ENCODE measurements at places on chromosomes 2 and 18. TPM values are rescaled to one million over a fixed set of nuclear protein-coding genes. Genes with fewer than 3 reads are reported as not detected.

SERTAD2 gene
- 14.6 TPM for total RNA-seq

REL gene
- total RNA-seq, result 25.1 TPM

DES gene
- 1,909 TPM for total RNA-seq

TFCP2L1 gene
- total RNA-seq, result 1.2 TPM

DSG4 gene
- 0.26 TPM for total RNA-seq

GKN1 gene
- total RNA-seq, result not detected

CNTNAP5 gene
- 1.8 TPM for total RNA-seq

CHRND gene
- 1.3 TPM for total RNA-seq

C2orf66 gene
- 0.32 TPM for total RNA-seq

SCG2 gene
- total RNA-seq, result 15.3 TPM

SLC35G4 gene
- total RNA-seq, result not detected

GATA6 gene
- 42.0 TPM for total RNA-seq

PJVK gene
- 10.9 TPM for total RNA-seq

CPO gene
- total RNA-seq, result 0.53 TPM

CSRNP3 gene
- 34.1 TPM for total RNA-seq

HOXD8 gene
- total RNA-seq, result 12.3 TPM

ACVR2A gene
- total RNA-seq, result 76.9 TPM

TUBA3E gene
- total RNA-seq, result not detected

GPR35 gene
- 0.63 TPM for total RNA-seq

CD207 gene
- not detected for total RNA-seq

LBX2 gene
- total RNA-seq, result 0.95 TPM

REG3G gene
- total RNA-seq, result not detected

DSC2 gene
- total RNA-seq, result 7.1 TPM

SLC30A3 gene
- total RNA-seq, result 0.53 TPM

DSEL gene
- total RNA-seq, result 49.3 TPM

LAMA3 gene
- 32.3 TPM for total RNA-seq

TMEM37 gene
- 1.1 TPM for total RNA-seq

ACMSD gene
- not detected for total RNA-seq

NOSTRIN gene
- 30.9 TPM for total RNA-seq

ALPI gene
- total RNA-seq, result not detected
